Hindlimb muscle (tissue), 1 donor: ENCODE measurements at places on chromosomes 1 and 21.

GRCh38 chr1:205172729-205173366 lies 38.7 kb downstream of the DSTYK start:
- no peak for DNase-seq

- DNase-seq: no peak
Observed at GRCh38 chr1:215292932-215293331, 210.4 kb downstream of the KCNK2 start.

- no peak for DNase-seq
Observed at GRCh38 chr1:62395291-62395690, 41.6 kb upstream of the USP1 start.

DNA sequence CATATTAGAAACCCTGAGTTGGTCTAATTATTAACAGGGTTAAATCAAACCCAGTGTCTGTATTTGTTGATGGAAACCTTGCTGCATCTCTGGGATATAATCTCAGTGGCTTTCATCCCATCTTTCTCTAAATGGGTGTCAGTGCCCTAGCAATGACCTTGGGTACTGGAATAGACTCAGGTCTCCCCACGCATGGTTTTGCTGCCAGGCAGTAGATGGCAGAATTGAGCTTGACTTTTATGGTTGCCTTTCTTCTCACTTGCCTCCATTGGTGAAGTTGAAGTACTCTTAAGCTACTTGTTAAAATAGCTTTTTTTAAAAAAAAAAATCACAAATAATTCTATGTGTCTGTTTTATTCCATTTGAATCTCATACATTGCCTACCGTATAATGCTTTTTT lies 81.8 kb upstream of the HMCN1 start:
- DNase-seq: no peak

DNA sequence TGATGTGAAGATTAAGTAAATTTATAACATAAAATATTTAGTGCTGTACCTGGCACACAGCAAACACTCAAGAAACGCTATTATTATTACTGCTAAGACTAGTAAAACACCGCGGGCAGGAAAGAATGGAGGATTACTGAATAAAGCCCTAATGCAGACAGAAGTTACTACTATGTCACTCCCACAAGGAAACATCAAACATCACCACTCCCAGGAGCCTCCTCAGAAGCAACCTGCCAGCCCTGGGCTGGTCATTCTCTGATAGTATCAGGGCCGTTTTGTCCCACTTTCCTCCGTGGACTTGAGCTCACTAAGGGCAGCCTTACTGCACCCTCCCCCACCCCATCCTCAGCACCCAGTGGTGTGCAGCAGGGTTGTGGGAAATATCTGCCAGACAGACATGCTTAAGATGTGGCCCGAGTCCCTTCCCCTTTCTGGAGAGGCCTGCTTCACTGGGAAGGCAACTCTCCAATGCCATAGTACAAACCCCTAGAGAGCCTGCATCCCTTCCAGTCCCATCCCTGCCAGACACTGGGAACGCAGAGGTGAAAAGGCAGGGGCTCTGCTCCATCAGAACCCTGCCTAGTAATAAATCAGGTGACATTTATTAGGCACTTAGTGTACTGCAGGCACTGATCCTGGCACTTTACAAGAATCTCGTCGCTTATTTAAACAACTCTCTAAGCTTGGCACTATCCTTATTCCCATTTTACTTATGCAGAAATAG lies 41.7 kb upstream of the ECE1 start:
- DNase-seq: no peak
